ENCODE measurements at places on chromosomes 2 and 18.

- no peak overlapping the region for H3K27ac ChIP-seq
- H3K36me3 ChIP-seq: no peaks in the 10 kb centered on the region
- no peaks in the 10 kb centered on the region for H3K27me3 ChIP-seq
- H3K4me1 ChIP-seq: no peaks in the 10 kb centered on the region
Observed at GRCh38 chr2:198220763-198221610, 416.6 kb downstream of the PLCL1 start.

DNA sequence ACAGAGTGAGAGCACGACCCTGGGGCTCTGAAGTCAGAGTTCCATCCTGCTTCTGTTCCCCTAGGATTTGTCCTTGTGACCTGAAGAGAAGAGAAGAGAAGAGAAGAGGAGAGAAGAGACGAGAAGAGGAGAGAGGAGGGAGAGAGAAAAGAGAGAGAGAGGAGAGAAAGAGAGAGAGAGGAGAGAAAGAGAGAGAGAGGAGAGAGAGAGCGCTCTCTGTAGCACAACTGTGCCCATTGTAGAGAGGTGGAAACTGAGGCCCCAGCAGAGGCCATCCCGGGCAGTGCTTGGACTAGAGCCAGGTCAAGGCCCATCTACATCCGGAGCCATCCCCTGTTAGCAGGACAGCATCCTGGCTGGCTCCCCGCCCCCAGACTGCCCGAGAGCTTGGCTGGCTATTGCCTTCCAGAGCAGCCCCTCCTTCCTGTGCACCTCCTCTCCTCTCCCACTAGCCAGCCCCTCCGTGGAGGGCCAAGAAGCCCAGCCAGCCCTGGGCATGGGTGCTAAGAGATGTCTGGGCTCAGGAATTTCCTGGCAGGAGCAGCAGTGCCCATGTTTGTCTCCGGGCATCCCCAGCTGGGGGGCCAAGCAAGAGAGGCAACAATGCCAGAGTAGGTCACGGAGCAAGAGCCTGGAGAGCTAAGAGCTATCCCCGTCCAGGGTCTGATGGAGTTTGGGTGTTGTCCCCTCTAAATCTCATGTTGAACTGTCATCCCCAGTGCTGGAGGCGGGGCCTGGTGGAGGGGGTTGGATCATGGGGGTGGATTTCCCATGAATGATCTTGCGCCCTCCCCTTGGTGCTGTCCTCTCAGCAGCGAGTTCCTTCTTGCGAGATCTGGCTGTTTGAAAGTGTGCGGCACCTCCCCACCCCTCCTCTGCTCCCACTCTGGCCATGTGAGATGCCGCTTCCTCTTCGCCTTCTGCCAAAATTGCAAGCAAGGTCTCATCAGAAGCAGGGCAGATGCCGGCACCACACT, 18.2 kb upstream of the GPR55 start:
- H3K36me3 ChIP-seq: no peaks in the 10 kb centered on the region
- no peaks in the 10 kb centered on the region for H3K27me3 ChIP-seq
- peak; percentile 58 for DNase-seq
- H3K4me3 ChIP-seq: no peak overlapping the region
- no peak overlapping the region for H3K27ac ChIP-seq

GRCh38 chr18:1578505-1578904, 673.8 kb downstream of the ADCYAP1 start:
- H3K27me3 ChIP-seq: no peaks in the 10 kb centered on the region
- DNase-seq: no peak
- H3K27ac ChIP-seq: no peak overlapping the region
- H3K4me3 ChIP-seq: no peak overlapping the region
- no peaks in the 10 kb centered on the region for H3K36me3 ChIP-seq

- no peaks in the 10 kb centered on the region for H3K36me3 ChIP-seq
- H3K4me3 ChIP-seq: no peak overlapping the region
- H3K4me1 ChIP-seq: no peaks in the 10 kb centered on the region
- no peaks in the 10 kb centered on the region for H3K27me3 ChIP-seq
Observed at GRCh38 chr2:71619230-71619741, 165.9 kb downstream of the DYSF start.

DNA sequence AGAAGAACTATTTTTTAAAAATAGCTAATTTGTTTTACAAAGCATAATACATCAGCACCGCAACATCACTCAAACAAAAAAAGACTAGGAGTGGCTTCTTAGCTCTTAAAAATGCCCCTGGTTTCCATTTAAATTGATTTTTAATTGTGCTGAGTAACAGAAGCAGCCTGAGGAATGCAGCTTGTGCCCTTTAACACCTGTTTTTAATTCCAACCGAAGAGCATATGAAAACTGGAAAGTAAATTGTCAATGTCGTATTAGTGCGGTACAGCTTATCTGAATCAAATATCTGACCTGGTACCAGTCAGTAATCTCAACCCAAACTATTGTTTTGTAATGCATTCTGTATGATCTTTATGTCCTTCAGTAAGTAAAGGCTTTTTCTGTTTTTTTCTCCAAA, 13.2 kb upstream of the CD302 start:
- H3K36me3 ChIP-seq: no peaks in the 10 kb centered on the region
- no peak for DNase-seq
- H3K4me1 ChIP-seq: no peaks in the 10 kb centered on the region
- no peak overlapping the region for H3K4me3 ChIP-seq

DNA sequence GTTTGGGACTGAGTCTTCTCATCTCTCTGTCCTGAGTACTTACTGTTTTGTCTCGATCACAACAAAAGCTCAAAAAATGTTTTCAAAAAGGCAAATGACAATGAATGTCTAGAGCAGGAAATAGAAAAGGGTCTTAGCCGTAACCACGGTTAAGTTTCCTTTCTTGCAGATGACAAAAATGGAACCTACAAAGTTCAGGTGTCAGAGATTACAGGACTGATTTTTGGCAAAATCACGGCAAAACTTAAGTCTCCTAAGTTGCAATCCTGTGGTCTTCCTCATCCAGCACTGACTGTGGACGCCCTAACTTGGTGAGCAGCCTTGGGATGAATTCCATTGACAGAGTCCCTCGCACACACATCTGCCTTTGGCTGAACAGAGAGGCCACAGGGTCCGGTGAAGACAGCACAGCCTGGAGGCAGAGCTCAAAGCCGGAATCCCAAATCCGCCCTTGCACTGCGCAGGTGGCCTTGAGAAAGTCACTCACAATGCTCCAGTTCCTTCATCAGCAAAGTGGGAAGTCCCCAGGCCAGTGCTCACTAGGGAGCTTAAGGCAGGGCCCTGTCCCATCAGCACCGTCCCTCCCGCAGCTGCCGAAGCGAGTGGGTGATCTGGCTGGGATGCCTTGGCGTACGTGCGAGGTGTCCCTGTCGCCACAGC, 55.2 kb downstream of the EIPR1 start:
- DNase-seq: no peak
- no peaks in the 10 kb centered on the region for H3K36me3 ChIP-seq
- H3K4me1 ChIP-seq: no peaks in the 10 kb centered on the region
- H3K27me3 ChIP-seq: no peaks in the 10 kb centered on the region
- H3K27ac ChIP-seq: no peak overlapping the region
- no peak overlapping the region for H3K4me3 ChIP-seq

- no peaks in the 10 kb centered on the region for H3K27me3 ChIP-seq
- no peak for DNase-seq
- no peak overlapping the region for H3K4me3 ChIP-seq
- no peak overlapping the region for H3K27ac ChIP-seq
- no peaks in the 10 kb centered on the region for H3K4me1 ChIP-seq
Observed at GRCh38 chr2:19767899-19768298, 133.9 kb downstream of the TTC32 start.

- H3K4me3 ChIP-seq: no peak overlapping the region
- no peaks in the 10 kb centered on the region for H3K27me3 ChIP-seq
- H3K27ac ChIP-seq: no peak overlapping the region
- no peaks in the 10 kb centered on the region for H3K4me1 ChIP-seq
- DNase-seq: no peak
- no peaks in the 10 kb centered on the region for H3K36me3 ChIP-seq
Observed at GRCh38 chr18:55552526-55553189, 35.3 kb downstream of the TCF4 start.

- DNase-seq: no peak
- H3K27me3 ChIP-seq: no peaks in the 10 kb centered on the region
- no peaks in the 10 kb centered on the region for H3K4me1 ChIP-seq
- H3K36me3 ChIP-seq: no peaks in the 10 kb centered on the region
- no peak overlapping the region for H3K27ac ChIP-seq
Observed at GRCh38 chr2:199404841-199405240, 52.9 kb downstream of the SATB2 start.

DNA sequence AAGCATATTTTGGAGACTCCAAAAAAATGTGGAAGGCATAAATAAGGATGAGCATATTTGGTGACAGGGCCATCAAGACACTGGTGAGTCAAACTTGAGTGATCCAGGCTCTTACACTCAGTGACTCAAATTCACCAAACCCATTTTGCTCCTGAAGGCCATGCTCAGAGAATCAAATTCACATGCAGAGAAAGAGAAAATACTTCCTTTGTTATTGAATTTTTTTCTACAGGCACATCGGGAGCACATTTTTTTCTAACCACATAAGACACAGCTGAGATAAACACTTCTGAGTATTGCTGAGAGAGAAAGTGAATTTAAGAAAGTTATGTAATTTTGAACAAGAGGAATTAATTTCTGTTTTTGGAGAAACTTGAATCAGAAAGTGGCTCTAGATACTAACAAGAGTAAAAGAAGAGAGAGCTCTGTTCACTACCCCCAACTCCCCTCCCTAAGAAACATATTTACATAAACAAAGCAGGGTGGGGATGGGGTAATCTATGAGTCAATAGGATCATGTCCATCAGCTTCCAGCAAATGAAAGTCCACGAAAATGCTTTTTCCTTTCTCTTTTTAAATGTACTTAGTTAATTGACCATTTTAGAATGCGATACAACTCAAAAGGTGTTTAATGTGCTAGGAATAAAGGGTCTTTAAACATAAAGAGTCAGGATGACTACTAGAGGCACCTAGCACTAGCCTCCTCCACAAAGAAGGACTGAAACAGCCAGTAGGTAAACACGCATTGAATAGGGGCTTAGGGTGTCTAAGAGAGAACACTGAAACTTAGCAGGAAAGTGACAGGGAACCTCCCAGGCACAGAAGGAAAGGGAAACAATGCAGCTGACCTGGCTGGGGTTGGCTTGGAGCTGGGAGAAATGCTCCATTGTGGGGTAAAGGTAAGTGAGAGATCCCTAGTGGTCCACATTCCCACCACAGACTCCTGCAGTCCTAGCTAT, 152.3 kb downstream of the KCNE4 start:
- no peaks in the 10 kb centered on the region for H3K4me1 ChIP-seq
- no peak overlapping the region for H3K4me3 ChIP-seq
- no peak for DNase-seq
- H3K27ac ChIP-seq: no peak overlapping the region

DNA sequence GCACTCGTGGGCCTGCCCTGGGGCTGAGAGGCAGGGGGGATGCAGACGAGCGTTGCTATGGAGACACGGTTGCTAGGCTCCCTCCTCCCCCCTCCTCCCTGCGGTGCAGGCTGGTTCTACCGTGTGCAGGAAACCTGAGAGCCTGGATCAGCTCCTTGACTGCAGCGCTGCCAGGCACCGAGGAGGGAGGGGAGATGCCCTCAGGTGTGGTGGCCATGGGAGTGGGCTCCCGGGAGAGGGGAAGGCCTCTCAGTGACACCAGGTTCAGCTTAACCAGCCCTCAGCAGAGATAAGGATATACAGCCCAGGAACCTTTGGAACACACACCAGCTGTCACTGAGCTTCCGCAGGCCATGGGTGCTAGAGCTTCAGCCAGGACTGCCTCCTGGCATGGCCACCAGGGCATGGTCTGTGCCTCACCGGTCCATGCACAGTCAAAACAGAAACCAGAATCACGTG, 124.4 kb upstream of the PXDN start:
- H3K4me3 ChIP-seq: no peak overlapping the region
- DNase-seq: no peak
- H3K36me3 ChIP-seq: no peaks in the 10 kb centered on the region
- no peak overlapping the region for H3K27ac ChIP-seq

DNA sequence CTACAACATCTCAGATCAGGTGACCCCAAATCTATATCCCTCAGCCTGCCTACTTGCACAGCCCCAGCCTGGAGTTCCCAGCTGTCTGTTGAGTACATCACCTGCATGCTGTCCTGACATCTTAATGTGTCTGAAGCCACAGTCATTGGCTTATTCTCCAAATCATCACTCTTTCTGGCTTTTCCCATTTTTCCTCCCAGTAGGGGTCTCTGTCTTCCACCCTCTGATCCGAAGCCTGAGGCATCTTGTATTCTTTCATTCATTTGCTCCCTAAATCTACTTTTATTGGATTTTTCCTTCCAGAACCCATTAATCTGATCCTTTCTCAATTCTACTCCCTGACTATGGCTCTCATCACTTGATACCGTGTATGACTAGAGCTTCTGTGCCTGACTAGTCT, 332.9 kb upstream of the DCC start:
- DNase-seq: no peak
- H3K4me3 ChIP-seq: no peak overlapping the region
- no peaks in the 10 kb centered on the region for H3K27me3 ChIP-seq
- no peaks in the 10 kb centered on the region for H3K4me1 ChIP-seq
- H3K27ac ChIP-seq: no peak overlapping the region
- H3K36me3 ChIP-seq: no peaks in the 10 kb centered on the region

GRCh38 chr18:39959839-39960238, 1995.2 kb upstream of the PIK3C3 start:
- no peaks in the 10 kb centered on the region for H3K4me1 ChIP-seq
- H3K4me3 ChIP-seq: no peak overlapping the region
- no peak overlapping the region for H3K27ac ChIP-seq
- H3K27me3 ChIP-seq: no peaks in the 10 kb centered on the region
- no peaks in the 10 kb centered on the region for H3K36me3 ChIP-seq

- no peak overlapping the region for H3K27ac ChIP-seq
- H3K4me1 ChIP-seq: no peaks in the 10 kb centered on the region
- no peak overlapping the region for H3K4me3 ChIP-seq
- no peak for DNase-seq
Observed at GRCh38 chr2:195563857-195564512, 93.0 kb upstream of the SLC39A10 start.

GRCh38 chr2:187918996-187919821, 365.0 kb upstream of the TFPI start:
- H3K4me3 ChIP-seq: no peak overlapping the region
- peaks cover 10% of the 10 kb centered on the region for H3K4me1 ChIP-seq
- no peak overlapping the region for H3K27ac ChIP-seq
- no peak for DNase-seq
- no peaks in the 10 kb centered on the region for H3K27me3 ChIP-seq

GRCh38 chr2:215105607-215106354, 32.6 kb downstream of the ABCA12 start:
- no peak for DNase-seq
- H3K36me3 ChIP-seq: no peaks in the 10 kb centered on the region
- H3K27me3 ChIP-seq: no peaks in the 10 kb centered on the region

- no peak overlapping the region for H3K4me3 ChIP-seq
- H3K27me3 ChIP-seq: no peaks in the 10 kb centered on the region
- no peaks in the 10 kb centered on the region for H3K4me1 ChIP-seq
- H3K27ac ChIP-seq: no peak overlapping the region
- no peak for DNase-seq
Observed at GRCh38 chr2:205511641-205512040, 170.7 kb upstream of the NRP2 start.

- H3K4me1 ChIP-seq: no peaks in the 10 kb centered on the region
- H3K4me3 ChIP-seq: no peak overlapping the region
Observed at GRCh38 chr2:44314362-44314761, 39.1 kb downstream of the SLC3A1 start.

- H3K27ac ChIP-seq: no peak overlapping the region
- no peak overlapping the region for H3K4me3 ChIP-seq
- no peak for DNase-seq
Observed at GRCh38 chr2:241496904-241497877, 11.2 kb downstream of the STK25 start.
